ENCODE measurements at places on chromosomes 3 and 15. TPM values are rescaled to one million over a fixed set of nuclear protein-coding genes. Genes with fewer than 3 reads are reported as not detected.

ADAM10 gene
- total RNA-seq: 103 TPM

SMCO1 gene
- total RNA-seq: not detected

GRCh38 chr3:41881233-41881821, 80.6 kb downstream of the ULK4 start:
- DNase-seq: peak; percentile 76

DNA sequence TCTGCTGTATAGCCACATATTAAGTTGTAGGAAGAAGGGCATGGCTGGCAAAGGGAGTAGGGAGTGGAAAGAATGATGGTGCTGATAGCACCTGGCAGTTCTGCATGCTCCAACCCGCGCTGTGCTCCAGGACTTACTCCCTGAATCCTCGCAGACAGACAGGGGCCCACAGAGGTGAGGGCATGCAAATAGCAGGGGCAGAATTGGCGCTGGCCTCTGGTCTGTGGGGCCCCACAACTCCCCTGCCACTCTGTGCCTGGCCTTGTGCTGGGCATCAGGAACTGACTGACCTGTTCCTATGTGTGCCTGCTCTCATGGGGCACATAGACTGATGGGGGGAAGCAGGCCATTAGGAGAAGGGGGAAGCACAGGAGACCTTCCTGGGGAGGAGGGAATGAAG, 20.9 kb downstream of the HDAC11 start:
- no peak for DNase-seq
